ENCODE measurements at places on chromosomes 3 and 15. TPM values are rescaled to one million over a fixed set of nuclear protein-coding genes. Genes with fewer than 3 reads are reported as not detected.

DNA sequence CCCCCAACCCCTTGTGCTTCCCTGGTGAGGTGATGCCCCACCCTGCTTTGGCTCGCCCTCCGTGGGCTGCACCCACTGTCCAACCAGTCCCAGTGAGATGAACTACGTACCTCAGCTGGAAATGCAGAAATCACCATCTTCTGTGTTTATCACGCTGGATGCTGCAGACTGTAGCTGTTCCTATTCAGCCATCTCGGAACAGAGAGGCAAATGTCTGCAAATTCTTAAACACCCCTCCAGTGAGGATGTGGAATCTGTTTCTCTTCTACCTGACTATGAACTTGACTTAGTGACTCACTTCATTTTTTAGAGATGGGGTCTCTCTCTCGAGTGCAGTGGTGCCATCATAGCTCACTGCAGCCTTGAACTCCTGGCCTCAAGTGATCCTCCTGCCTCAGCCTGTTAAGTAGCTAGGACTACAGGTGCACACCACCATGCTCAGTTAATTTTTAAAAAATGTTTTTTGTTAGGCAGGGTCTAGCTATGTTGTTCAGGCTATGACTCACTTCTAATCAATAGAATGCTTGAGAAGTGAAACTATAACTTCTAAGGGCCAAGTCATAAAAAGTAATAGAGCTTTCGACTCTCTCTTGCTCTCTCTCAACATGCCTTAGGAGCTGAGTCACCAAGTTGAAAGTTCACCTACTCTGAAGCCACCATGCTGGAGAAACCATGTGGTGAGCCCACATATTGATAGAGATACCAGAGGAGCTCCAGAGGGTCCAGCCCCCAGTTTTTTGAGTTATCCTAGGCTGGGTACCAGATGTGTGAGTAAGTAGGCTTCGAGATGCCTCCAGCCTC lies 11.5 kb upstream of the PARP14 start:
- no peak for DNase-seq

Gene HEG1
- total RNA-seq: 7.4 TPM

GRCh38 chr3:159795681-159796175 lies 192.9 kb upstream of the IL12A start:
- no peak for DNase-seq

DNA sequence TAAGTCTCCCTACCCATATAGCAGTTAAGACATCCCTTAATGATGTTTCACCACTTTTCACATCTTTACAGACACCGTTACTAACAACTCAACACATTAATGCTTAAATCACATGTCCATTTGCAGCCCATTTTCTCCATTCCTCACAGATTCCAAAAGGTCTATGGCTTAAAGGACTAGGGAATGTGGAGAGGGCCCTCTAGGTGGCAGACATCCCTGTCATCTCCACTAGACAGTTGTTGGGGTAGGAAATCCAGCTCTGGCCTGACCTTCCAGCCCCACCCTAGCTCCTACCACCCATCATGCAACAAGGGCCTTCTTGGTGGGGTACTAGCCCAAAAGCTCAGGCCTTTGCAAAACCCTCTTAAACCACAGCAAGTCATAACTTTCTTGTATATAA lies 25.2 kb downstream of the CPEB1 start:
- DNase-seq: no peak

DNA sequence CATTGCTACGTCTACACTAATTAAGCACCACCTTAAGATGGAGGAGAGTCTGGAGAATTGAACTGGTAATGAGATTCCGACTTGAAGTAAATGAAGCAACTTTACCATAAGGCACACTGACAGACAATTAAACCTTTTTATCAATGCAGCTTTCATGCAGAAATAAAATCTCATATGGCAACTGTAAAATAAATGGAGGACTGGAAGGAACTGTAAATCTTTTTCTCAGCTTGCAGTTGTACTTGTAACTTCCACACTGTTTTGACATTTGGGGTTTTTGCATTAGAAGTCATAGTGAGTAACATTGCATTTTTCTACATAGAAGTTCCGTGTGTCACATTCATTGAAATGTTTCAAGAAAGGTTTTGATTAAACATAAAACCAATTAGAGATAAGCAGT lies 705.3 kb downstream of the NLGN1 start:
- no peak for DNase-seq

Gene SLC28A2
- 3.5 TPM for total RNA-seq

GRCh38 chr3:117903226-117903625 lies 1131.4 kb downstream of the IGSF11 start:
- no peak for DNase-seq

- peak; percentile 52 for DNase-seq
These were observed 17.0 kb downstream of the ILDR1 start for GRCh38 chr3:122004991-122005565.

Gene IGF2BP2
- total RNA-seq: 26.7 TPM

Gene SUCNR1
- 0.65 TPM for total RNA-seq

Gene HYAL1
- total RNA-seq: 10.0 TPM

DNA sequence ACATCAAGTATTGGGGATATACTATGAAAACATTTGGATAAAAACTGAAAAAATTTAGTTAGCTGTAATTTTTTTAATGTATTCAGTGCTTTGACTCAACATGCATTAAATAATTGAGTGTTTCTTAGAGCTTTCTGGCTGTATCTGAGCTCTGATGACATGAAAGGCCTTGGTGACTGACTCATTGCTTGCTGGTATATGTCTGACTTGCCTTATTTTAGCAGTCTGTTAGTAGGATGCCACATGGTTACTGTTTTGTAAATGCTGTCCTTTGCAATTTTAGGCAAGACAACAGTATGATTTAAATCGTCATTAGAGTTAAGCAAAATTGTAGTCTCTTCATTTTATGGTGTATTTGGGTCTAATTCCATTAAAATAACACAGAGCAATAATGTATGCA lies 199.2 kb downstream of the GHSR start:
- no peak for DNase-seq

Gene CCDC39
- total RNA-seq: 0.10 TPM

GRCh38 chr3:126152458-126152857 lies 27.9 kb downstream of the ALDH1L1 start:
- DNase-seq: peak; percentile 7

- DNase-seq: no peak
These were observed 236.6 kb downstream of the SOX2 start for GRCh38 chr3:181948286-181948685.

GRCh38 chr15:67563092-67563491 lies 20.6 kb downstream of the MAP2K5 start:
- no peak for DNase-seq

GRCh38 chr3:138297876-138298275 lies 31.8 kb downstream of the NME9 start:
- no peak for DNase-seq

DNA sequence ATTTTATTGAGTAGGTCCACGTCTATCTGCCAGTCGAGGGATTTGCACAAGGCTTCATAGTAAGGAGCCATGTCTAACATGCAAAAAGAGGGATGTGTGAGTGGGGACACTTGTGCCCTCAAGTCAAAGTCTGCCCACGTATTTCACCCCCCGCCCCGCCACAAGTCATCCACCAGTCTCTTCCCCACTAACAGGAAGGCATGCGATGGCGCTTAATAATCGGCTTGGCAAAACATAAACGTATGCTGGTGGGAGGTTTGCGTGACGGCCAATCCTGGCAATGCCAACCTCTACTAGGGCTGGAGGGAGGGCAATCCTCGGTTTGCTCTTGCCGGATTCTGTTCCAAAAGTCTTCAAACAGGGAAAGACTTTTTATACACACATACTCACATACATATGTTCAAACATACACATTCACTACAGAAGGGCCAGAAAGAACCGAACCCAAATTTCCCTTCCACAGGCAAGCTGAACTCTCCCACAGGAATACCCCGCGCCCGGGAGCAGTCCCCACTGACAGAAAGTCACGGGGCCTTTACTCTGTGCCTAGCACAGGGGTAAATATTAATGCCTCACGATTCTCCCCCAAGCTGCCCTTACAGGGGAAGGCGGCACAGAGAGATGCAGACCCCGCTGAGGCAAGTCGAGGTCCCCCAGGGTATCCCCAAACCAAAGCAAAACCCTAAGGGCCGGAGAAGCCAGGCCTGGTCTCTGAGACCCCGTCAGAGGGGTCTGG lies 675 bp downstream of the PSMD6 start:
- DNase-seq: no peak

Gene GOLGA8Q
- total RNA-seq: 0.75 TPM

- no peak for DNase-seq
These were observed 268.0 kb downstream of the EPHA3 start for GRCh38 chr3:89375451-89375850.

GRCh38 chr3:89434621-89435380 lies 327.4 kb downstream of the EPHA3 start:
- no peak for DNase-seq

- DNase-seq: no peak
These were observed 1.3 kb downstream of the SPSB4 start for GRCh38 chr3:141052201-141053069.

Gene CAPN3
- total RNA-seq: 21.5 TPM

Gene SCN5A
- 1.3 TPM for total RNA-seq

DNA sequence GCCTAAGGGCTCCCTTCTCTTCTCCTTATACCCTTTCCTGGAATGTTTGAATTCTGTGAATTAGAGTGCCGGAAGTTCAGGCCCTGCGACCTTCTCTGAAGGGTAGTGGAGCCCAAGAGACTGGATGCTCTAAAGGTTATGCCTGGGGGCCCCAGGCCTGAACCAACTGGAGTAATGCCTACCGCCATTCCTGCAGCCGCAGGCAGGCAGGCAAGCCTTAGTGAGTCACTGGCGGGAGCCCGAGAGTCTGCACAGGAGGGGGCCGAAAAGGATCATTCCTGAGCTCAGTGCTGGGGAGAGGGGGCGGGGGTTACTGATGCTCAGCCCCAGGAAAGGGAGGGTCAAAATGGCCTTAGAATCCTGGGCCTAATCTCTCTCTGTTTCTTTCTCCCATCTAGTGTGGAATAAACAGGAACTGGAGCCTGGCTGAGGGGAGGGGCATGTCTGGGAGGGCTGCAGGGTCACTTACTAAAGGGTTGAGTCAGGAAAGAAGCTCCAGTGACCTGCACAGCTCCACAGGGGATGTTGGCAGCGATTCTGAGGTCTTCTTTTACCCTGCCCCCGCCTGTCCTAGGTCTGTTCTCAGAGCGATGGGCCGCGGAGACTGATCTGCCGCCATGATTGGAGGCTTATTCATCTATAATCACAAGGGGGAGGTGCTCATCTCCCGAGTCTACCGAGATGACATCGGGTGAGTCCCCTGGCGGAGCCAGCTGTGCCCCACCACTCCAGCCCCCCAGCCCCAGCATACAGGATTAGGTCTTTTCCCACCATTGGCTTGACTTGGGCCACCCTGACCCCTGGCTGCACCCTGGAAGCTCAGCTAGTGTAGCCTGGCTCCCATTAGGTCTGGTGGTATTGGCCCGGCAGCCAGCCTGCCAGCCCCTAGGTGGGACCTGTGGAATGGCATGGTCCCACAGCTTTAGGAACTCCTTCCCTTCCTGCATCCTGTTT lies 2.0 kb downstream of the AP2M1 start:
- DNase-seq: no peak

Gene TMIE
- total RNA-seq: 0.23 TPM

GRCh38 chr3:41836360-41837134 lies 125.4 kb downstream of the ULK4 start:
- no peak for DNase-seq

DNA sequence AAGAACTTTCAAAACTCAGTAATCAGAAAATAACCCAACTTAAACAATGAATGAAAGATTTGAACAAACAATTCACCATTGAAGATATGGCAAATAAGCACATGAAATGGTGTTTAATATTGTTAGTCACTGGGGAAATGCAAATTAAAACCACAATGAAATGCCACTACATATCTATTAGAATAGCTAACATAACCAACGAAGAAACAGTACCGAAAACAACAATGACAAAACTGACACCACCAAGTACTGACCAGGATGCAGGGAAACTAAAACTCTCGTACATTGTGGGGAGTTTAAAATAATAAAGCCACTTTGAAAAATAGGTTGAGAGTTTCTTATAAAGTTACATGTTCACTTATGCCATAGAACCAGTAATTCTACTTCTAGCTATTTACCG lies 69.1 kb downstream of the KBTBD8 start:
- DNase-seq: no peak

Measured in mucosa of descending colon (tissue), 3 donors.